ENCODE measurements at places on chromosomes 6 and 20. TPM values are rescaled to one million over a fixed set of nuclear protein-coding genes. Genes with fewer than 3 reads are reported as not detected.

GRIK2 gene
- total RNA-seq: 0.15 TPM

L3MBTL1 gene
- total RNA-seq: 2.4 TPM

NFATC2 gene
- 0.15 TPM for total RNA-seq

PROCR gene
- 32.9 TPM for total RNA-seq

SLC25A27 gene
- total RNA-seq: 2.4 TPM

NKAIN4 gene
- not detected for total RNA-seq

SMOC2 gene
- total RNA-seq: not detected

BPIFB1 gene
- not detected for total RNA-seq

SLC22A16 gene
- 0.17 TPM for total RNA-seq

PTGIS gene
- 0.15 TPM for total RNA-seq

DEFB126 gene
- total RNA-seq: not detected

OR2H1 gene
- total RNA-seq: not detected

CRISP2 gene
- not detected for total RNA-seq

ZBTB12 gene
- 3.0 TPM for total RNA-seq

WDR27 gene
- 8.8 TPM for total RNA-seq

SLA2 gene
- total RNA-seq: not detected
